ENCODE measurements at places on chromosomes 6 and 20.

DNA sequence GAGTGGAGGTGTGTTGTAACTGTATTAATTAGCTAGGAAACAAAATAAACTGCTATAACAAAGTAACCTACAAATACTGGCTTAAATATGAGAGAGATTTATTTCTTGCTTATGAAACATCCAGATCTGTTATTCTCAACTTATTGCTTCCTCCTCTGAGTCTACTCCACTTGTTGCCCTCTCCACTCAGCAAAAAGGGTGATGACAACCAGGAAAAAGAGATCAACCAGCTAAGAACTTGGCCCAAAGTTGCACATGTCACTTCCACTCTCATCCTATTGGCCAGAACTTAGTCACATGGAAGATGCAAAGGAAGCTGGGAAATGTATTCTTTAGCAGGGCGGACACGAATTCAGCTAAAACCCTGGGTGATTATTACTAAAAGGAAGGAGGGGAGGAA is 5.2 kb upstream of the TP53RK start:
- peak; percentile 54 for DNase-seq

GRCh38 chr6:20182926-20183521 is 29.2 kb downstream of the MBOAT1 start:
- no peak for DNase-seq

DNA sequence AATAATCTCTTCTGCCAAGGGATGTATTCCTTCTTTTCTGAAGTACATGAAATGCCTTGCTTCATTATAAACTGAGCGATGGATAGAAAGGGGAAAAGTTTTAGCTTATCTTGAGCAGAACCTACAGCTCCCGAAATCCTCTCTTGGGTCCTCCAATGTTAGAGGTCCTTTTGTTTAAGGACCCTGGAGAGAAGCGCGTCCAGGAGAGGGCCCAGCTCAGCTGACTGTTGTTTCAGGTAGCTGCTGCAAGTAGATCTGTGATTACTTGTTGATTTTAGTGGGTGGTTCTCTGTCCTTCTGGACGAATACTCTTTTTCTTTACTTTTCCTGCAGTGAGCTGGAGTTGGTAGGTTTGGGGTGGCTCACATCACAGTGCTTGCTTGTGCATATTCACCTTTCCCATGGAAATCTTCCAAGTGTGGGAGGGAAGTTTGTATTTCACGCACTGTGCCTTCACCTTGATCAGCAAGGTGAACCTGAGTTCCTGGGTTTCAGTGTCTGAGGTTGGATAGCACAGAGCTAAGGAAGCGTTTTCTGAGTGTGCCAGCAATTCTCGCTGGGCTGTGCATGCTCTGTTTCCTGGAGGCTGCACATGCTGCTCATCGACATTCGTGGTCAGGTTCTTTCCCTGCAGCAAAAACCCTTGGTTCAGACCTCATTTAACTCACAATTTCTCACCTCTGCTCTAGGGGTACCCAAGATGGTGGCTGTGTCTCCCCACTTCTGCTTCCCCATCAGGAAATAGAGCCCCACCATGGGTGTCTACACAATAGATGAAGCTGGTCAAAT is 176.3 kb downstream of the JARID2 start:
- no peak for DNase-seq

DNA sequence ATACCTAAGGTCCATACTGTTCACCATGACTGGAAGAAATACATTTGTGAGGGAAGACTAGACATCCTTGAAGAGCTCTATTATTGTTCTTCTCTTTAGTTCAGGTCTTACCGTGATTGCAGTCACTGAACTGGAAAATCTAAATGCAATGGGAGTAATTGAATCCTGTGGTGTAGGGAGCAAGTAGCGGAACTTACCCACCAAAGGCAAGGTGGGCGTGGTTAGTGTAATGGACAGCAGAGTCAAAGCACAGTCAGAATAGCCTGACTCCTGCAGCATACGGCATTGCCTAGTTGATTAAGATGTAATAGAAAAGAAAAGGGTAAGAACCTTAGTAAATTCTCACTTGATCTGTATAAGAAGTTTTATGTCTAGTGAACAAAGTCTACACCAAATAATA is 679.7 kb upstream of the EPHA7 start:
- DNase-seq, result no peak

GRCh38 chr6:7341989-7342742 is 29.2 kb upstream of the SSR1 start:
- peak; percentile 61 for DNase-seq

DNA sequence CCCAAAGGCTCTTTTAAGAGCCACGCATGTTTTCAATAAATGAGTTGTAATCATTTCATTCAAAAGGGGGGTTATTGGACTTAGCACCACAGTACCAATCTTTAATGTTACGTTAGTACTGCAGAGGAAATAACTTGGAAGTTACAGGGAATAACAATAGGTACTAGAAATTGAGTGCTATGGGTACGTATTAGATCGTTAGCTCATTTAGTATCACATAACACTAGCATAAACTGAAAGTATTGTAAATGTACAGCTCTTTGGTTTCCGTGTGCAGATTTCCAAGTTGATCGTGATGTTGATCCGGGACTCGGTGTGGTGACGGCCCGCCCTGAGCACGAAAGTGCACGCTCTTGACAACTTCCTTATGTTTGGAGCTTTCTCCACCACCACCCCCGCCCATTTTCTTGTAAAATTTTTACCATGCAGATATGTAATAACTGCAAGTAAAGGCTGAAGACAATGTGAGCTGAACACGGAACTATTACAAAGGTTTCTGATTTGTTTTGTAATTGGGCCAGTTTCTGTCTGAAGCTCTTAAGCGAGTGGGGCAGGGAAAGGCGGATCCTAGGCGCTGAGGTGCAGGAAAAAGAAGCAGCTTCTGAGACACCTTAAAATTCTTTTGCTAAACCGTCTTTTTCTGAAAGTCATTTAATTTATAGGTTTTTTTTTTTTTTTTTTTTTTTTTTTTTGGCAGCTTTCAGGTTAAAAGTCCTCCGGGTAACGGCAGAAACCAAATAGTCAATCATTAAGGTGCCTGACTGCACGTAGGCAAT is 71.5 kb downstream of the HFE start:
- DNase-seq, result peak; percentile 45

DNA sequence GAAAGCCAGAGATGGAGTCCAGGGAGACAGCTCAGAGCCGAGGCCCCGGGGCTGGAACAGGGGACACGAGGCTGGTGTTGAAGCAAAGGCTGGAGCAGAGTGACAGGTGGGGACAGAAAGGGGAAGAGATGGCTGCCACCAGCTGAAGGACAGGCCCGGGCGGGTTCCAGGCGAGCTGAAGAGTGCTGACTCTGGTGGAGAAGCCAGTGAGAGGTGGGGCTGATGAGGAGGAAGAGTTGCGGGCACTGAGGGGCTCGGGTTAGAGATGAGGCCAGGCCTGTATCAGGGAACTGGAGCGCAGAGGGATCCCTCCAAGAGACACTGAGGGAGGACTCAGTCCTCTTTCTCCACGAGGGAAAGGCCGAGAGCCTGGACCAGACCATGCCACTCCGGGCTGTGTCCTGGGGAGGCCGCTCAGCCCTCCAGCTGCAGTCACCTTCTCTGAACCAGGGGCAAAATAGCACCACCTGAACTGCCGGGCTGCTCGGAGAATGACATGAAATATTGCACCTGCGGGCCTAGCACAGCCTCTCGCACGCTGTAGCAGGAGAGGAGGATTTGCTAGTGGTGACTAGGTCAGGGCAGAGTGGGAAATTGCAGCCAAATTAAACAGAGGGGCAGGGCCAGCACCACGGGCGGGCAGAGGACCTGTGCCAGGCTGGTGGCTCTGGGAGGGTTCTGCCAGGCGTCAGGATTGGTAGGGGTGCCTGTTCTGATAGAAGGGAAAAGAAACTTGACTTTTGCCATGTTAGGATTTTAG is 175.9 kb downstream of the ZDHHC14 start:
- no peak for DNase-seq

DNA sequence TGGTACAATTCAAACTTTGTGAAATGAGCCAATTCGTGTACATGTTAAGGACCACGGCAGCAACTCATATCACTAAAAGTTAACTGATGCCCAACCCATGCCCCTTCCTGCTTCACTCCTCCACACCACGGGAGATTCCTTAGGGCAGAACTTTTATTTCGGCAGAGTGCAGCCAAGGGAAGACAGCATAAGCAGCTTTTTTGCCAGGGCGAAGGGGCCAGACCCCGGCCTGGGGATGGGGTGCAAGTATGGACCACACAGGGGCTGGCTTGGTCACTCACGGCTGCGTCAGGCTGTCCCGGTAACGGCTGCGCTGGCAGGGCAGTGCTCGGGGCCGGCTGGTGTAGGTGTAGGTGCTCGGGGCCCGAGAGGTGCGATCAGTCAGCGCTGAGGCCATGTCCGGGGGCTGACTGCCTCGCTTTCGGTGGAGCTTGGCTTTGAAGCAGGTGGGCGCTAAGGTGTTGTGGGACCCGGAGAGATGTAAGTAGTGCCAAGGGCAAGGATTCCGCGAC is 792 bp downstream of the RSPH3 start:
- DNase-seq, result no peak

- DNase-seq, result no peak
Observed at GRCh38 chr20:46388937-46389336, 17.5 kb downstream of the ELMO2 start.

DNA sequence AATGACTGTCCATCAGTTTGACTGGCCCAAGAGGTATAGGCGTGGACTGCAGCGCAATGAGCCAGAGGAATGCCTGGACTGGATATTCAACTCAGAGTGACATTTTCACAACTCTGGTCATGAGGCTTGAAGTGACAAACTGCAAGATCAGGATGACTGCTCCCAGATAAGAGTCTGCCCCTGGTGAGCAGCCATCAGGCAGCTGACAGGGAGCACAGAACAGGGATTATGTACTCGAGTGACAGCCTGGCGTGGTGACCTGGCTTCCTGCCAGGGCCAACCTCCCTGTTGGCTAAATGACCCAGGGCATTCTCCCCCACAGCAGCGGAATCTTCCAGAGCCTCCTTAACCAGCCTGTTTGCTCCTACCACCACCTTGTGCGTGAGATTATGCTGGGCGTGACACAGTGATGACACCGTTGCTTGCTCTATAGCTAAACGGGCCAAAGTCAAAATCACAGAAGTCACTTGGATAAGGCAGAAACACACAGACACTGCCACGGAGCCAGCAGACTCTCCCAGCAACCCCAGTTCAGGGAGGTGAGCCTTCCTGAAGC is 209.1 kb upstream of the JARID2 start:
- no peak for DNase-seq

- DNase-seq, result peak; percentile 14
Observed at GRCh38 chr6:151702851-151703658, 104.4 kb upstream of the ESR1 start.

GRCh38 chr6:129490521-129491255 is 219.3 kb downstream of the ARHGAP18 start:
- DNase-seq, result peak; percentile 98
